ENCODE measurements at places on chromosomes 5 and 9. TPM values are rescaled to one million over a fixed set of nuclear protein-coding genes. Genes with fewer than 3 reads are reported as not detected.

DNA sequence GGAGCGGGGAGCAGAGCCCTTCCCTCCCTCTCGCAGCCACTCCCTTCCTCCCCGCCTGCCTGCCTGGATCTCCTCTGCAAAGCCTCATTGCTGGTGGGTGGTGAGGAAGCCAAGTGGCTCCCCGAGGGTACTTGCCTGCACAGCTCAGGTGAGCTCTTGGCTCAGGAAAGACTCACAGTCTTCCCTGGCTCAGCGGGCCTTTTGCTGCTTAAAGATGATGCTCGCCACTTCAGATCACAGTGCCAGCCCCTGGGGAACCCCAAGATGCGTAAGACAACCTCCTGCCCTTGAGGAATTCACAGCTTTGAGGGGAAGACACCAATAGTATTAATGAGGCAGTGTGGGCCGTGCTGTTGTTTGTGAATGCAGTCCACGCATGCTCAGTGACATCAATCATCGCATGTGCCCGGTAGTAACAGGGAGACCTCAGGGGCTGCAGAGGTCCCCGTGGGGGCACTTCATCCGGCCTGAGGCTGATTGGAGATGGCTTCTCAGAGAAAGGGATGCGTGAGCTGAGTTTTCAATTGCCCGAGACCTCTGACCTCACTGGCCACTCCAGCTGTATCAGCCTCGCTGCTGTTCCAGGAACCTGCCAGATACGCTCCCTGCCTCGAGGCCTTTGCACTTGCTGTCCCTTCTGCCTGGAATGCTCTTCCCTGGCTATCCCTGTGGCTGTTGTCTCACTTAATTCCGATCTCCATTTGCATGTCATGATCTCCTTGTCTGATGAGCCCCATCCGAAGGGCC is 36.8 kb downstream of the ERGIC1 start:
- DNase-seq: no peak

- no peak for DNase-seq
These were observed 265.5 kb downstream of the GLIS3 start for GRCh38 chr9:4034404-4034803.

- DNase-seq: peak; percentile 45
These were observed 34.2 kb downstream of the EXD3 start for GRCh38 chr9:137388589-137389427.

DNA sequence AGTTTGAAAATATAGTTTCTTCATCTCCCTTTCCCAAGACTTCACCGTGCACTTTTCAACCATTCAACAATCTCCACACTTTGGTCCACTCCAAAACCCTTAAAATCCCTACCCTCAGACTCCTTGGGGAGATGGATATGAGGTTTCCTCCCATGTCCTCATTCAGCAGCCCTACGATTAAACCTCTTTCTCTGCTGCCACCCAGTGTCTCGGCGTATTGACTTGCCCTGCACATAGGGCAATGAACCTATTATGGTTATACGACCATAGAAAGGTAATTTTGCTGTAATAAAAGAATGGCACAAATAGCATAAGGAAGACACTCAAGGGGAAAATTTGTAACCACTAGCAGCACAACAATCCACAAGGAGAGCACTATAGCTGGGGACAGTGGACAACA is 803.5 kb downstream of the TLE1 start:
- DNase-seq: no peak

DNA sequence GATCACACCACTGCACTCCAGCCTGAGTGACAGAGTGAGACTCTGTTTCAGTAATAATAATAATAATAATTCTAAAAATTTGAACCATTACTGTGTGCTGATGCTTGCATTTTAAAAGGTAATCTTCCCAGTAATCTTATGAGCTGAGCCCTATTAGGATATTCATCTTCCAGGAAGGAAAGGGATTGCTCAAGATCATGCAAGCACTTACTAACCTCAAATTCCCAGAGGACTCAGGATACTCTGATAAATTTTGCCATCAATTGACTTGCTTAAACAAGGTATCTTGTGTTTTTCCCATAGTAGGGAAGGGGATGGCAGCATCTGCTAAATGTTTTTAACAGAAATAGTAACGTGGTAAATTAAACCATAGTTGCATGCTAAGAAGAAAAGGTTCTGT is 176.4 kb upstream of the MRPS30 start:
- DNase-seq: no peak

The DAP gene
- polyA plus RNA-seq: 117 TPM

Measured in liver (tissue), 10 donors.